CD4-positive, alpha-beta T cell (primary cell): ENCODE measurements at places on chromosomes 2 and 18.
A peak's percentile ranks its signal among the peaks of the same experiment; 100 is the strongest.

GRCh38 chr2:106147159-106147558, 46.9 kb downstream of the UXS1 start:
- DNase-seq, result no peak

GRCh38 chr18:429030-429429, 71.5 kb downstream of the COLEC12 start:
- DNase-seq, result no peak

- no peak for DNase-seq
Observed at GRCh38 chr18:42106784-42107183, 151.8 kb downstream of the PIK3C3 start.

GRCh38 chr2:94873362-94874276, 2.4 kb downstream of the TEKT4 start:
- no peak for DNase-seq

DNA sequence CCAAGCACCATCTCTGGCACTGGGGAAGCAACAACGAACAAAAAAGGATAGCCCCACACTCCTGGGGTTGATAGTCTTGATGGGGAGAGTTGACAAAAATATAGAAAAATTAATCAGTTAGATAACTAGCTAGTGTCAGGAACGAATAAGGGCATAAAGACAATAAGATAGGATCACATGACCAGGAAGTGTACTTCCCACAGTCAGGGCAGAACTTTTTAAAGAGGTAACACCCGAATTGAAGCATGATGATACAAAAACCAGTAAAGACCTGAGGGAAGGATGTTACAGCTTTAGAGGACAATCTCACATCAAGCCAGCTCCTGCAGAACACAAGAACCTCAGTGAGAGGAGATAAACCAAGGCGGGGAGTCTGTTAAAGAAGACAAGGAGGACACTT, 295.4 kb upstream of the CRIM1 start:
- DNase-seq, result no peak

- DNase-seq, result no peak
Observed at GRCh38 chr2:120592084-120592483, 143.6 kb upstream of the GLI2 start.

DNA sequence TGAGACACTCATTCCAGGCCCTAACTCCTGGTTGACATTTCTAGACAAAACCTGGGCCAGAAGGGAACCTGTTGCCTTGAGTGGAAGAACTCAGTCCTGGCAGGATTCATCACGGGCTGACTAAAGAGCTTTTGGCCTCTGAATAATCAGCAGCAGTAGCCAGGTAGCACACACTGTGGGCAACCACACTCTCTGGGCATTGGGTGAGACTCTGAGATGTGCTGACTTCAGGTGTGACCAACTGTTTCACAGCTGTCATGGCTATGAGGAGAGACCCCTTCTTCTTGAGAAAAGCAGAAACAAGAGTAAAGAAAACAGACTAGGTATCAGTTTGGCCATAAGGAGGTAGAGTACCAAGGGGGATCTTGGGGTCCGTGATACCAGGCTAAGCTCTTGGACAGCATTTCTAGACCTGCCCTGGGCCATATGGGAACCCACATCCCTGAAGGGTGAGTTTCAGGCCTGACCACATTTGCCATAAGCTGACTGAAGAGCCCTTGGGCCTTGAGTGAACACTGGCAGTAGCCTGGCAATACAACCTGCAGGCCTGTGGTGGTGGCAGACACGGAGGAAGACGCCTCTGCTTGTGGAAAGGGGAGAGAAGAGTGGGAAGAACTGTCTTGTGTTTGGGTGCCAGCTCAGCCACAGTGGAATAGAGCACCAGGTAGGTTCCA, 230.9 kb downstream of the DLGAP1 start:
- no peak for DNase-seq

DNA sequence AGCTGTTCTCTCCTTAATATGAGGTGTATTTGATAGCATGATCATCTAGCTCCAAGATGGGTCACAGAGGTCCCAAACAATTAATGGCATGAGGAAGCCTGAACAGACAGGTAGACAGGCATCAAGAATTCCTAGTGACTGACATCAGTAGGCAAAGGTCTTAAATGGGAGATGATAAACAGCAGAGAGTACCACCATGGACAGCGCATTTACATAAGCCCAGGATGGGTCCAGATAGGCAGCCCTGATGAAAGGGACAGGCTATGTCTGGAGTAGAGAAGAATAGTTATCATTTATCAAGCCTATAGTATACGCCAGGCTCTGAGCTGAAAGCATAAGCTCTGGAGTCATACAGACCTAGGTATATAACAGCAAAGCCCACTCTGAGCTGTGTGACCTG, 434.7 kb upstream of the SETBP1 start:
- no peak for DNase-seq

- no peak for DNase-seq
Observed at GRCh38 chr18:63596964-63597363, 9.8 kb downstream of the SERPINB13 start.

GRCh38 chr2:240021488-240022104, 3.5 kb downstream of the NDUFA10 start:
- peak; percentile 79 for DNase-seq

DNA sequence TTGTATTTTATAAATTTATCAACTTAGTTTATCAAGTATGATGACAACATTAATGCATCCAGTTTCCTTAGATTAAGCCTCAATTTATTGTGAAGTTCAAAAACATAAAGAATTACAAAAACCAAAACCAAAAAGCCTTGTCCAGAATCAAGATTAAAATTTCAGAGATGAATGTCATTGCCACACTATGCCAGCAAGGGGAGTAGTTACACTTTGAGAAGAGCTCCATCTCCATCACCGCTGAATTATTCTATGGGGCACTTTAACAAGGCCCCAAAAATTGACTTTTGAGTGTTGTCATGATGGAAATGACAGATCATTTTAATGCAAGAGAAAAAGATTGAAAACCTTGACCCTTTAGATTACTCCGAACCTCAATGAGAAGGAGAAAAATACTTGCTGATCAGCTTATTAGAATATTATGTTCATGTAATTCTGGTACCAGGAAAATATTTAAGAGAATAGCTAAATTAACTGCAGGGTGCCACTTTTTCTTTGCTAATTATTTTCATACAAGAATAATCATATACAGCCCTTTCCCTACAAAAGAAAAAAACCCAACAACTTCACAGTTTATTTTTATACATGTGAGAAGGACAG, 152.5 kb upstream of the AQP4 start:
- DNase-seq, result no peak

GRCh38 chr2:174495365-174496012, 8.7 kb upstream of the GPR155 start:
- no peak for DNase-seq

GRCh38 chr2:214203744-214204289, 207.0 kb upstream of the VWC2L start:
- no peak for DNase-seq

DNA sequence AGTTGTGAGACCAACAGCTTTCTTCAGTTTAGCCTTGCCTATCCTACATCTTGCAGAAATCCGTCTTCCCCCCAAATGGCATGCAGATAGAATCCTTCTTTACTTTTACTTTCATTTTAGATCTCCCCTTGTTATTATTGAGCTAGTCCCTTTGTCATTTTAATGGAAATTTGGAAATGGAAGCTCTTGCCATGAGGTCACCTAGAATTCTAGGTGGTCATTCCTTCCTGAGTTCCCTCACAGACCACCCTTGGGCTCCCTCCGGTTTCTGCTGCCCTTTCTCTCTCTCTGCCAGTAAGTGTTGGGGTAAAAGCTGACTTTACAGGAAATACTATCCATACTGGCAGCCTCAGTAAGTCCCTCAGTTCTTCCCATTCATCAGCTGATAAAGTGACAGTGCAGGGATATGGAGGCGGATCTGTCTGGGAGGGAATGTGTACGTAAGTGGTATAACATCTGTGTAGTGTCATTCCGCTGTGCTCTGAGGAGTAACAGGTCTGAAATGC, 30.2 kb downstream of the ARHGAP25 start:
- DNase-seq, result no peak

DNA sequence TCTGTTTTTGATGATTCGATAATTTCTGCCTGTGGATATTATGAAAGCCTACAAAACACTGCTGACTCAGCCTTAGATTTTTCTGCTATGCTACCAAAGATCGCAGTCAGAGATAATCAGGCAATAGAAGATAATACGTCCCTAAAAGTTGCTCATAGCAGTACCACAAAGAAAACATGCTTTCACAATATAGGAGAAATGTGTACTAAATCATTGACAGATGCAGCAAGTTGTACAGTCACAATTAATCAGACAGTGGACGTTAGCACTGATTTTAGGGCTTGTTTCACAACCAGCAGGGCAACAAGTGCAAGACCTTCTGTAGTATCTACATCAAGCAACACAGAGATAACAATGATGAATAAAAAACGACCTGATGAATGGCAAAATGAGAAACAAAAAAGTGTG, 19.5 kb downstream of the RBM44 start:
- no peak for DNase-seq

DNA sequence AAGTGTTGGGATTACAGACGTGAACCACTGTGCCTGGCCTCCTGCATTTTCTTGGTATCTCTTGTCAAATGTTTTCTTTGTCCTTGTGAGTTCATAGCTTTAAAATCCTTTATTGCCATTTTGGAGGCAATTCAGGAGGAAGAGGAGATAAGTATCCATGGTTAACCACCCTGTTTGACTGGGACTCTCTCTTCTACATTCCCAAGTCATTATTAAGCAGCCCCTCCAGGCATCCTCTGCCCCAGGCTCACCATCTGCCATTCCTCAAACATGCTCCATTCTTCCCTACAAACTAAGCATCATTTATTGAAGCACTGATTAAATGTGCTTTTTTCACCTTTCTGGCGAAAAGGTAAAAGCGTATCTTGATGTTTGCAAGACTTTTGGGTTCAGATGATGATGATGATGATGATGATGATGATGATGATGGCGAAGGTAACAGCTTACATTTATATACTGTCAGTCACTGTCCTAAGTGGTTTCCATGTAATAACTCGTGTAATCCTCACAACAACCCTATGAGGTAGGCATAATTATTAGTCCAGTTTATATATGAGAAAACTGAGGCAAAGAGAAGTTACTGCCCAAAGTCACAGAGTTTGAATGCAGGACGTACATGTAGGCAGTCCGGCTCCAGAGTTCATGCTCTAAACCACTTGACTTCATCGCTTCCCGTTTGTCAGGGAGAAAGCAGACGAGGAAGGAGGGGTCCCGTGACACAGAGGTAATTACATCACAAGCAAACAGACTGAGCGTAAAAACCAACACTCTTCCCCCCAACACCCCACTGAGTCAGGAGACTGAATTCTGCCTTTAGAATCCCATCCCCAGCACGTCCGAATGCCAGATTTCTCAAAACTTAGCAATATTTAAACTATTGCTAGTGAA, 69.7 kb upstream of the ACKR3 start:
- DNase-seq, result no peak

GRCh38 chr2:30226144-30227032, 4.9 kb upstream of the LBH start:
- peak; percentile 51 for DNase-seq

- no peak for DNase-seq
Observed at GRCh38 chr2:66805016-66805865, 370.3 kb downstream of the MEIS1 start.

GRCh38 chr2:10255189-10256030, 47.3 kb upstream of the HPCAL1 start:
- no peak for DNase-seq

DNA sequence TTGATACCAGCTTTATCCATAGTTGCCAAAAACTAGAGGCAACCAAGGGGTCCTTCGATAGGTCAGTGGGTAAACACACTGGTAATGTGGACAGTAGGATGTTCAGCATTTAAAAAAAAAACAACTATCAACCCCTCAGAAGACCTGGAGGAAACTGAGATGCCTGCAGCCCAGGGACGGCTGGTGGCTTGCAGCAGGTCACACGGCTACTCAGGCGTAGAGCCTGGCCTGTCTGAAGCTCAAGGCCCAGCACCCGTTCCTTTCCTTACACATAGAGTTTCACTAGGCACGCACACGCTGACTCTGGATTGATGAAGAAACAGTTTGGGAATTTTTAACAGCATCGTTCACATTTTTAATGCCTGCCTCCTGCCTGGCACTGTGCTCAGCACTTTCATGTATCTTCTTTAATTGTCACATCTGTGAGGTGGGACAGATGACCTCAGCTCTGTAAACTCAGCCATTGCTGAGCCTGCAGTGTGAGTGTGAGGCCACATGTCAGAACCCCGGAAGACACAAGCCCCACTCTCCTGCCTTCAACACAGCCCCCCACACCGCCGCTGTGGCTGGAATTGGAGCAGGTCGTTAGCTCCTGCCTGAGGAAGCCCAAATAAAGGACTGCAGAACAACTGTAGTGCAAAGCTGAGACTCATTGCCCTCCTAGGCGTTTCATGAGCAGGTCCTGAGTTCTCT, 40.7 kb downstream of the TRAPPC12 start:
- no peak for DNase-seq

GRCh38 chr2:120559401-120559800, 176.3 kb upstream of the GLI2 start:
- DNase-seq, result no peak

- DNase-seq, result no peak
Observed at GRCh38 chr2:197204519-197205250, 105.9 kb downstream of the ANKRD44 start.

DNA sequence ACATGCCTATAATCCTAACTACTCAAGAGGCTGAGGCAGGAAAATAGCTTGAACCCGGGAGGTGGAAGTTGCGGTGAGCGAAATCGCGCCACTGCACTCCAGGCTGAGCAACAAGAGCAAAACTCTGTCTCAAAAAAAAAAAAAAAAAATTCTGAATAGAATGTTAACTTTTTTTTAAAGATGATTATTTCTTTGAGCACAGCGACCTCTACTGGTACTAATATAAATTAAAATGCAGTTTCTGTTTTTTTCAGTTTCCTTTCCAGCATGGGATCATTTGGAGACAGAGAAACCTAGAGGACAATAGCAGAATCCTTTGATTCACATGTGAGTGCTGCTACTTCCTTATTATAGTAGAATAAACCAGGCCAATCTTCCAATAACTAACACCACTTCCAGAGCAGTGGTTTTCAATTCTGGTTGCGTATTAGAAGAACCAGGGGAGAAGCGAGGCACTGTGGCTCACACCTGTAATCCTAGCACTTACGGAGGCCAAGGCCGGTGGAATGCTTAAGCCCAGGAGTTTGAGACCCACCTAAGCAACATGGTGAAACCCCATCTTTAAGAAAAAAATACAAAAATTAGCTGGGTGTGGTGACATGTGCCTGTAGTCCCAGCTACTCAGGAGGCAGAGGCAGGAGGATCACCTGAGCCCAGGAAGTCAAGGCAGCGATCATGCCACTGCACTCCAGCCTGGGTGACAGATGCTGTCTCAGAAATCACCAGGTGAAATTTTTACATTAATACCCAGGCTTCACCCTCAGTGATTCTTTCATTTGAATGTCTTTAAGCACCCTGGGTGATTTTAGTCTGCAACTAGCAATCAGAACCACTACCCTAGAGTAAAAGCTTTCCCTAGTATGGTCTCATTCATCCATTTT, 10.1 kb downstream of the SRSF7 start:
- DNase-seq, result no peak

GRCh38 chr18:64936671-64937070, 787.8 kb upstream of the LINC00305 start:
- DNase-seq, result no peak

GRCh38 chr2:8382485-8382884, 299.4 kb upstream of the ID2 start:
- no peak for DNase-seq
